Tibial nerve (tissue), 4 donors: ENCODE measurements at places on chromosomes 12 and 14. TPM values are rescaled to one million over a fixed set of nuclear protein-coding genes. Genes with fewer than 3 reads are reported as not detected.

GRCh38 chr12:69991690-69992288, 166.8 kb downstream of the MYRFL start:
- H3K36me3 ChIP-seq = no peaks in the 10 kb centered on the region
- no peak for DNase-seq
- H3K4me3 ChIP-seq = no peak overlapping the region
- H3K27ac ChIP-seq = no peak overlapping the region
- no peaks in the 10 kb centered on the region for H3K4me1 ChIP-seq

Gene SIX6
- not detected for total RNA-seq

DNA sequence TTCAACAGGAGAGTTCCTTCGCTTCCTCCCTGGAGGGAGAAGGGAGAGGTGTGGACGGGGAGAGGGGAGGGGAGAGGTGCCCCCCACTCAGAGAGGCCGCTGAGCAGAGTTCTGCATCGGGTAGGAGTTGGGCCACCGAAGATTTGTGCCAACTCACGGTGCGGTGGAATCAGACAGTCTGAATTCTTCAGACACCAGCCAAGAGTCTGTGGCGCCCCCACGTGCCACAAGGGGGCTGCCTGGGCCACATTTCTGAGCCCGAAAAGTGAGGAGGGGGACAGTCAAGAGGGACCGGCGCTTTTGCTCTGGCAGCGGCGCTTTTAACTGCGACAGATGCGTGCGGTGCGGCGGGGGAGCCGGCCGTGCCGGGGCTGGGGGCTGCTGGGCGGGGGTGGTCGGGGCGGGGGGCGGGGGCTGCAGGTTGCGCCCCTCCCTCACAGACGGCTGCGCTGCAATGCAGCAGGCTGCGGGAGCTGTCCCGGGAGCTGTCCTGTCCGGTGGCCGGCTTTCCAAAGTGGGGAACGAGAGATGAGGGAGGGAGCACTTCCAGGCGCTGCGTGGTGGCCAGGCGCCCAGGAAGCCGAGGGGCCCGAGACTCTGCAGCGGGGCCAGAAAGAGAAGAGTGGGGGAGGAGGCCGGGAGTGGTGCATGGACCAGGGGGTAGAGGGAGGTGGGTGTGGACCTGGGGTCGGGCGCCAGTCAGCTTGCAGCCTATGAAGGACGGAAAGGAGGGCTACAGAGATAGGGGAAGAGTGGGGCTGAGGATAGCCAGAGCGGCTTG, 975 bp upstream of the RTL1 start:
- DNase-seq = no peak
- H3K4me3 ChIP-seq = no peak overlapping the region
- H3K36me3 ChIP-seq = no peaks in the 10 kb centered on the region
- peaks cover 55% of the 10 kb centered on the region for H3K27me3 ChIP-seq

Gene CLEC1A
- 8.1 TPM for total RNA-seq

Gene TMEM116
- total RNA-seq = 18.0 TPM

DNA sequence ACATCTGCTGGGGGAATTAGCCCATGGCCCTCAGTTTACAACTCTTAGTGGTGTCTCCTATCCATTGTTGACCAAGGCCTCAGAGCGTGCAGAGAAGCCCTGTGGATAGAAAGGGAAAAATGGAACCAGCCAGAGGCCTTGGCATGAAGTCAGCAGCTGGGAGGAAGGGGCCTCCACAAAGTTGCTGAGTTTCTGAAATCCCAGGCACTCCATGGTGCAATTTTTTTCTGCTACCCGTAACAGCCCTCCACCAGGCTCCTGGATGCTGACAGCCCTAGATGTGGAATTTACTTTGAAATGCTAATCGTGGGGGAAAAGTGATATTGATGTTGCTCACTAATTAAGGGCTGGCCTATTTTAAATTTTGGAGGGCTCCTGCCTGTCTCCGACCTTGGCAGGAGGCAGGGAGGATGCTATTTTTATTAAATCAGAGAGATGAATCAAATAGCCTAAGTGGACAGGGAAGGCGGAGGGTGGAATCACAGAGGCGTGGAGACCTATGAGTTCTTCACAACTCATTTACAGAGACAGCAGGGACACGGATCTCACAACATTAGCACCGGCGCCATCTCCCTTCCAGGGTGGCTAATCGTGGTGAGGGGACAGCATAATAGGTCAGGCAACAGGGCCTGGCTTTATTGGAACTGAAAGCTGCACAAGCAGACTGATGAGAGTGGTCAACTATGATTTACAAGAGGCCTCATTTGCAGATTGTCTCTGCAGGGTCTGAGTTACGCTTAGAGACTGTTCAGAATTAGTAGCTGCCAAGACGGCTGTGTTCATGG, 99.8 kb upstream of the WSCD2 start:
- H3K27ac ChIP-seq = no peak overlapping the region
- DNase-seq = no peak
- H3K36me3 ChIP-seq = no peaks in the 10 kb centered on the region
- no peak overlapping the region for H3K4me3 ChIP-seq

Gene GLI1
- total RNA-seq = 48.8 TPM

GRCh38 chr12:52023976-52024688, 17.4 kb downstream of the TAMALIN start:
- H3K27ac ChIP-seq = peak overlapping the region; percentile 58
- no peak for DNase-seq
- no peaks in the 10 kb centered on the region for H3K36me3 ChIP-seq
- no peaks in the 10 kb centered on the region for H3K27me3 ChIP-seq

DNA sequence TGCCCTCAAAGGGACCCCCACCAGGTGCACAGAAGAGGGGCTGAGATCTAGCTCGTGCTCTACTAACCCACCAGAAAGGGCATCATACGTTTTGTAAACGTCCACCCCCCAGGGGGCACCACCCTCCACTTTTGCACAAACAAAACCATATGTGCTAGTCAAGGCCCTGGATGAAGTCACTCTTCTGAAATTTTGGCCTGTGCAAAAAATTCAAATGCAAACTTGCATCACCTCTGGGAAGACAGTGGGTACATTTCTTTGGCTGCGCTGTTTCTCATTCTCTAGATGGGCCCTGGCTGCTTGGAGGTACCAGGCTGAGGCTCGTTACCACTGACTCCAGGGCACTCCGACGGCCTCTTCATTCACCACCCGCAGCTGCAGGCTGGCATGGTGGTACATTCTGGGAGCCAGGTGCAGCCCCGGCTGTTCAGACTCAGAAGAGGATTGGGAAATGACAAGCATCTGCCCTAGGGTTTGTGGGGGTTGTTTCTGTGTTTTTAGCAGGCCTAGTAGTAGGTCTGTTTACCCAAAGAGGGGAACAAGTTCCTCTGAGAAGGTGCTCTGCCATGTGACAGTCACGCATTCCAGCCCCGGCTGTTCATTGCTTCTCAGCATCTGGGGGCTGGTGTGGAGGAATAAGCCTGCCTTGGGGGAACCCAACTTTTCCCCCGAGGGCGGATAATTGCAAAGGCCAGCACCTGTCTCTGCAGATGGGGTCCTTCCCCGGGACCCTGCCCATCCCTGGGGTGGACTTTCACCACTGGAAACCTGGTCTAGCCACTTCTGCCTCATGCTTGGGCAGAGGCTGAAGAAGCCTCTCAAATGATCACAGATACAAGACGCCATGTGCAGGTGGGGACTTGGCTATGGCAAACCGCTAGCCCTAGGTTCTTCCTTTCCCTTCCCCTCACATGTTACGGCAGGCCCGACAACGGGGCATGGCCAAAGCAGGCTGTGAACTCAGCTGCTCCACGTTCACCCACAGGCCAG, 147.6 kb downstream of the DPF3 start:
- no peak for DNase-seq
- H3K27ac ChIP-seq = no peak overlapping the region
- no peak overlapping the region for H3K4me3 ChIP-seq
- no peaks in the 10 kb centered on the region for H3K36me3 ChIP-seq

Gene CCDC196
- not detected for total RNA-seq

DNA sequence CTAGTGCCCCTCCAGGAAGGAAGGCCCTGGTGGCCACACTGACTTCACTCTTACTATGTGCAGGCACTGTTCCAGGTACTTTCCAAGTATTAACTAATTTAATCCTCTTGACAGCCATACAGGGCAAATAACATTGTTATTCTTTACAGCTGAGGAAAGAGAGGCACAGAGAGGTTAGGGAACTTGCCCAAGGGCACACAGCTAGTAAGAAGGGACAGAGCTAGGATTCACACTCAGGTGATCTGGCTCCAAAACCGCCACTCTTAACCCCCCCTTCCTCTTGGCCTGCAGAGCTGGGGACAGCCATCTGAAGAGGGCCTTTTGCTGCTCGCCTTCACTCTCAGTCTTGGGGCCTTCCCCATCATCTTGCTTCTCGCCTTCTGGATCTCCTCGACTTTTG, 4.0 kb downstream of the JDP2 start:
- H3K4me3 ChIP-seq = no peak overlapping the region
- H3K4me1 ChIP-seq = peaks cover 43% of the 10 kb centered on the region
- DNase-seq = no peak
- H3K36me3 ChIP-seq = no peaks in the 10 kb centered on the region
- H3K27ac ChIP-seq = no peak overlapping the region
- no peaks in the 10 kb centered on the region for H3K27me3 ChIP-seq

DNA sequence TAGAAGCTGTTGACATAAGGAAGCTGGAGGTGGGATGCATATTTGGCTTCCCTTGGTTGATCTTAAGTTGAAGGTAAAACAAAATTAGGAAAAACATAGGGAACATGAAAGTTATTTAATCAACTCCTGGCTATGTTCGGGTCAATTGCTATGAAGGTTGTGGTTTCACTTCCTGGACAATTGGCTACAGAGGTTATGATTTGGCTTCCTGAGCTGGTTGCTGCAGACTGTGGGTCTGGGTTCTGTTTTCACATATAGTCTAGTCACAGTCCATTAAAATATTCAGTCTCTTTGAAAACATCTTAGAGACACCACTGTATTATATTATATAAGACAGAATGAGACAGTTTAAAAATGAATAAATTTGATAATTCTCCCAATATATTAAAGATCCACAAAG, 895.2 kb upstream of the USP15 start:
- no peaks in the 10 kb centered on the region for H3K27me3 ChIP-seq
- no peak for DNase-seq
- no peaks in the 10 kb centered on the region for H3K4me1 ChIP-seq
- no peaks in the 10 kb centered on the region for H3K36me3 ChIP-seq

- H3K4me3 ChIP-seq = no peak overlapping the region
- H3K27me3 ChIP-seq = no peaks in the 10 kb centered on the region
- peaks cover 7% of the 10 kb centered on the region for H3K4me1 ChIP-seq
- H3K36me3 ChIP-seq = no peaks in the 10 kb centered on the region
- DNase-seq = no peak
Measured at GRCh38 chr12:5197131-5197530, 153.5 kb downstream of the KCNA5 start.

GRCh38 chr12:31324845-31325523, 966 bp downstream of the SINHCAF start:
- peak; percentile 36 for DNase-seq
- no peaks in the 10 kb centered on the region for H3K27me3 ChIP-seq
- H3K4me3 ChIP-seq = peak overlapping the region; percentile 96
- H3K4me1 ChIP-seq = peaks cover 8% of the 10 kb centered on the region

- no peaks in the 10 kb centered on the region for H3K4me1 ChIP-seq
- no peak overlapping the region for H3K4me3 ChIP-seq
- no peaks in the 10 kb centered on the region for H3K36me3 ChIP-seq
- no peak overlapping the region for H3K27ac ChIP-seq
Measured at GRCh38 chr14:91599994-91600393, 89.9 kb upstream of the PPP4R3A start.

Gene CSAD
- total RNA-seq = 90.6 TPM

Gene CLEC2A
- not detected for total RNA-seq

GRCh38 chr12:6821591-6822425, at the start of gene GPR162:
Gene GPR162, plus strand, starts transcription at chr12:6821821. Its CDS starts 2,078 bp downstream, at chr12:6823899.
- H3K4me1 ChIP-seq = peaks cover 14% of the 10 kb centered on the region
- no peak for DNase-seq
- peaks cover 34% of the 10 kb centered on the region for H3K27me3 ChIP-seq
- H3K4me3 ChIP-seq = peak within 1 kb of the TSS; percentile 50
- H3K36me3 ChIP-seq = no peaks in the 10 kb centered on the region

DNA sequence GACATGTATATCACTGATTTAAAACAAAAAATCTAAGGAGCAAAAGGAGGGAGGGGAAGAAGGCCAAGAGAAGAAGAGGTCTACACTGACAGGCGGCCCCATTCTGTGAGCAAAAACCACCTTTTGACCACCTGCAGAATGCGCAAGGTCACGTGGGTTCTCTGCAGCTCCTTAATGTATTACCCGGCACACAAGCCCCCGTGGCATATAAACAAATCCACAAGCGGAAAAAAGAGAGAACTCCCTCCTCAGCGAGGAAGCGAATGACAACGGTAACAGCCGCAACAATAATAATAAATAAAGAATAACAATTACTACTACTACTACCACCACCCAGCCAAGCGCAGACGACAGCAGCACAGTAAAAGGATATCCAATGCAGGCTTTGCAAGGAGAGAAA, 1.3 kb downstream of the KSR2 start:
- no peak overlapping the region for H3K27ac ChIP-seq
- no peaks in the 10 kb centered on the region for H3K27me3 ChIP-seq
- no peak for DNase-seq
- H3K4me1 ChIP-seq = peaks cover 11% of the 10 kb centered on the region

GRCh38 chr14:72608391-72609204, 285.3 kb downstream of the DPF3 start:
- H3K36me3 ChIP-seq = no peaks in the 10 kb centered on the region
- no peaks in the 10 kb centered on the region for H3K4me1 ChIP-seq
- no peak overlapping the region for H3K4me3 ChIP-seq
- no peaks in the 10 kb centered on the region for H3K27me3 ChIP-seq
- DNase-seq = no peak

GRCh38 chr12:86456241-86456640, 200.1 kb upstream of the MGAT4C start:
- no peak overlapping the region for H3K27ac ChIP-seq
- H3K4me3 ChIP-seq = no peak overlapping the region
- no peak for DNase-seq

- no peaks in the 10 kb centered on the region for H3K27me3 ChIP-seq
- peak overlapping the region; percentile 51 for H3K27ac ChIP-seq
- no peaks in the 10 kb centered on the region for H3K4me1 ChIP-seq
- H3K36me3 ChIP-seq = peaks cover 8% of the 10 kb centered on the region
Measured at GRCh38 chr12:58888131-58888783, 32.0 kb downstream of the LRIG3 start.

DNA sequence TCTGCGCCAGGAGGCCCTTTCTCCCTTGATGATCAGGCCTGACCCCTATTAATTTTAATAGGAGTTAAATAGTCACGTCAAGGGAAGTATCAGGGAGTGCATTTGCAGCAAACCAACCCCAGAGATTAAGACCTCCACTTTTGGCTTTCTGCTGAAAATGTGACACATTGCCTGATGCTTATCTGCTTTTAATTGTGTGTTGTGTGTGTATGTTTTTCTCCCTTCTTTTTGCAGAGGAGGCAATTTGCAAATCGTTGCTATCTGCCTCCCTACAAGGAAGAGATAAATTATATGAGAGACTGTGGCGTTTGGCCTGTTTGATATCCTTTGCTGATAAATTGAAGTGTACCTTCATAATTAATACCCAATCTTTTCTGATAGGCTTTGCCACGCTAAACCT, 822.9 kb downstream of the VRK1 start:
- no peak overlapping the region for H3K27ac ChIP-seq
- H3K36me3 ChIP-seq = no peaks in the 10 kb centered on the region
- no peak for DNase-seq
- no peaks in the 10 kb centered on the region for H3K27me3 ChIP-seq

Gene NTF3
- total RNA-seq = 1.2 TPM

DNA sequence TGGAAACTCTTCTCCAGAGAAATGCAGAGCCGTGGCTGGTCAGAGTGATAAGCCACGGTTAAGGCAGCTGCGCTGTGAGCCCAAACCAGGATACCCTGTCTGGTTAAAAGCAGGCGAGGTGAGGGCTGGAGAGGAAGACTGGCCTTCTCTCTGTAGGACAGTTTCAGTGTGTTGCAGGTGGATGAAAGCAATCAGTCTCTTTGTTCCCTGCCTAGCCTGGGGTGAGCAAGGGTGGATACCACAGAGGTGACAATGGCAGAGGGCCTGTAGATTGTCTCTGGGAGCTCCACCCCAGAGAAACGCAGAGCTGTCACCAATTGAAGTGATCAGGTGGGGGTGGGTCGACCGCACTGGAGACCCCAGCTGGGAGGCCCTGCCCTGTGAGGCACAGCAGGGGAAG, 621.9 kb downstream of the LRFN5 start:
- H3K27ac ChIP-seq = no peak overlapping the region
- no peak overlapping the region for H3K4me3 ChIP-seq
- no peaks in the 10 kb centered on the region for H3K27me3 ChIP-seq
